ENCODE measurements at places on chromosomes 11 and 22. TPM values are rescaled to one million over a fixed set of nuclear protein-coding genes. Genes with fewer than 3 reads are reported as not detected.

DNA sequence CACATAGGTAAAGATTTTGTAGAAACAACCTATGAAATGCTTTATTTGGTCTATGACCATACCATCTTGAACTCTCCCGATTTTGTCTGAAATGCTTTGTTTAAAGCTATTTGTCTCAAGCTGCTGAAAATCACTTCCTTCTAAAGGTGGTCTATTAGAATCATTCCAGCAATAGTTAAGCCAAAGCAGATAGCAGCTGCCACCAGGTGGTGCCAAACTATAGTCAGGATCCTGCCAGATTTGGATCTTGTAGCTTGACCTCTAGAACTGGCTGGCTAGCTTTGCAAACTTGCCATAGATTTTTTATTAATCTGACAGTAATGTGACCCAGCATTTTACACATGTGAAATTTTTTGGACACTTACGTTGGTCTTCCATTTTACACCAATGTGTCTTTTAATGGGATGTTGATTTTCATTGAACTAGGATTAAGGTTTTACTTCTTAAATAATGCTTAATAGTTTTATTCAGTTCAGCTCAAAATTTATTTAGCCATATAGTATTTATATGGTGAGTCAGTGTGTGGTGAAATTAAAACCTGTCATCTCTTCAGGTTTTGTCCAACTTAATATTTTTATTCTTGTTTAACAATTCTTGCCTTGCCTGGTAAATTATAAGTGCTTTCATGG lies 19.7 kb downstream of the CTR9 start:
- H3K36me3 ChIP-seq, result no peaks in the 10 kb centered on the region
- H3K4me3 ChIP-seq, result no peak overlapping the region
- no peak for DNase-seq
- H3K27me3 ChIP-seq, result no peaks in the 10 kb centered on the region
- no peak overlapping the region for H3K27ac ChIP-seq
- no peaks in the 10 kb centered on the region for H3K4me1 ChIP-seq

GRCh38 chr11:34627197-34627596 lies 6.3 kb downstream of the EHF start:
- H3K27ac ChIP-seq, result peak overlapping the region; percentile 94
- no peak overlapping the region for H3K4me3 ChIP-seq
- no peaks in the 10 kb centered on the region for H3K27me3 ChIP-seq
- no peaks in the 10 kb centered on the region for H3K36me3 ChIP-seq
- DNase-seq, result no peak

GRCh38 chr11:117523680-117524079 lies 196.0 kb downstream of the CEP164 start:
- no peak overlapping the region for H3K4me3 ChIP-seq
- no peaks in the 10 kb centered on the region for H3K4me1 ChIP-seq
- no peak for DNase-seq

DNA sequence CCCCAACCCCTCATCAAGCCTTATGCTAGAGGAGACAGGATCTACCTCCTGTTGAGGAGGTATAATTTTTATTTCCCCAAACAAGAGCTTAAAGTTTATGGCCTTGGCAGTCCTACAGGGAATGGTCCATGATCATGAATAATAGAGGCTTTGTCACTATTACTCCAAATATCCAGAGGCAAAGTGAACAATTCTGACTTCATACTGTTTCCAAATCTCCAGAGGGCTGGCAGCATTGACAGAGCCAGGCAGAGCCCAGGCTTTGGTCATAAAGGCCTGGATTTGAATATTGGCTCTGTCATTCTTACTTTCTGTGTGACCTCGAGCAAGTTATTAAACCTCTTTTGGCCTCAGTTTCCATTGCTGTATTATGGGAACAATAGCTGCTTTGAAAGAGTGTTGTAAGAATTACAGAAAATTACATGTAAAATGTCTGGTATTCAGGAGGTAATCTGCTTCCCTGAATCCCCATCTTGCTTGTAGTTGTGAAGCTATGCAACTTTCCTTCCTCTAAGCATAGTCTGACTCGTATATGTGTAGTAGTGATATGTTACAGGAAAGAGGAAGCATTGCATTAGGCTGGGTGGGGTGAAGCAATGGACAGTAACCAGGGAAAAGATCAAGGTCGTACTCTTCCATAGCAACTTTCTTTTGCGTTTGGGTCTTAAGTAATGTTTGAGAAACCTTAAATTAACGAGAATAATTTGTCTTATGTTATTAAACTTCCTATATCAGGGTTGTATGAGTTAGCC lies 88.8 kb downstream of the CD44 start:
- H3K4me3 ChIP-seq, result no peak overlapping the region
- no peaks in the 10 kb centered on the region for H3K4me1 ChIP-seq
- peak overlapping the region; percentile 54 for H3K27ac ChIP-seq
- H3K27me3 ChIP-seq, result no peaks in the 10 kb centered on the region

GRCh38 chr22:24937114-24937513 lies 9.4 kb downstream of the LHFPL7 start:
- no peaks in the 10 kb centered on the region for H3K36me3 ChIP-seq
- H3K27me3 ChIP-seq, result no peaks in the 10 kb centered on the region
- DNase-seq, result no peak
- H3K27ac ChIP-seq, result no peak overlapping the region
- H3K4me3 ChIP-seq, result no peak overlapping the region

- no peak overlapping the region for H3K27ac ChIP-seq
- no peak overlapping the region for H3K4me3 ChIP-seq
- peaks cover 99% of the 10 kb centered on the region for H3K27me3 ChIP-seq
- no peak for DNase-seq
Measured at GRCh38 chr11:31825838-31826484, 14.8 kb upstream of the PAX6 start.

DNA sequence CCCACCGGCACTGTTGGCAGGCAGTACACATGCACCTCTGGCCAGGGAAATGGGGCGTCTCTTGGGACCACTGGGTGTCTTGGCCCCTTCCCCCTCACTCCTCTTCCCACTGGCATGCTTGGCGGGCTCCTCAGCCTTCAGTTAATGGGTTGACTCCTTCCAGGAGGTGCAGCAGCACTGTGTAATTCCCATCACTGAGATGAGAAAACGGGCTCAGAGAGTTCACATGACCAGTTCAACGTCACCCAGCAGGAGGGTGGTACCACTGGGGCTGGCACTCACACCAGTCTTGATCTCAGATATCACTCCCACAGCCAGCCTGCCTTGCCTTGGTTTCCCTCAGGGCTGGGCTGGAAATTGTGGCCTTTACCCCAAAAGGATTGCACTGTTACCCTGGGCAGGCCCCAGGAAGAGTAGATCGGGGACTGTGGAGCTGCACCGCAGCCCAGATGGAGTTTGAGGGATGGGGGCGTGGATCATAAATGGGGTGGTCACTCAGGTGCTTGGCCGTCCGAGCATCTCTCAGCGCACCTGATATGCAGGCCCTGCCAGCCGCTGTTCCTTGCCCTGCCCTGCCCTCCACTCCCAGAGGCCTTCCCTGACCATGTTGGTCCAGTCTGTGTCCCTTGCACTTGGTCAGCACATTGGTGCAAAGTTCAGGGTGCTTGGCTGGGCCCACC lies 16.9 kb downstream of the CAPN5 start:
- no peaks in the 10 kb centered on the region for H3K4me1 ChIP-seq
- H3K27me3 ChIP-seq, result no peaks in the 10 kb centered on the region
- DNase-seq, result peak; percentile 40
- no peak overlapping the region for H3K27ac ChIP-seq

GRCh38 chr11:898540-899190 lies 11.9 kb downstream of the CHID1 start:
- H3K27me3 ChIP-seq, result no peaks in the 10 kb centered on the region
- peaks cover 18% of the 10 kb centered on the region for H3K36me3 ChIP-seq
- H3K27ac ChIP-seq, result no peak overlapping the region
- H3K4me1 ChIP-seq, result no peaks in the 10 kb centered on the region

MS4A12 gene
- total RNA-seq, result not detected

PGA5 gene
- 0.98 TPM for total RNA-seq
